Activated CD8-positive, alpha-beta memory T cell treated with anti-CD3 and anti-CD28 coated beads, Interleukin-2, amount 10 ng/mL, durations not matched to agents 7 days and 5 days (primary cell): ENCODE measurements at places on chromosomes 6 and 20. TPM values are rescaled to one million over a fixed set of nuclear protein-coding genes. Genes with fewer than 3 reads are reported as not detected.

The EPPIN gene
- total RNA-seq, result not detected

The MLIP gene
- not detected for total RNA-seq

The ZNF391 gene
- 1.3 TPM for total RNA-seq

The SCGN gene
- total RNA-seq, result not detected

The OR2H2 gene
- not detected for total RNA-seq

The RIPPLY2 gene
- not detected for total RNA-seq

The KCNK15 gene
- not detected for total RNA-seq

The EIF2S2 gene
- total RNA-seq, result 106 TPM

The PAX1 gene
- total RNA-seq, result not detected

The RAD21L1 gene
- total RNA-seq, result not detected

The GABBR1 gene
- 8.1 TPM for total RNA-seq

The PSORS1C1 gene
- total RNA-seq, result not detected

The ZBP1 gene
- 22.9 TPM for total RNA-seq

The TPX2 gene
- total RNA-seq, result 148 TPM

The MOG gene
- not detected for total RNA-seq

The CGA gene
- total RNA-seq, result not detected

The SLC26A8 gene
- not detected for total RNA-seq

The TNXB gene
- 5.5 TPM for total RNA-seq

The RFX6 gene
- not detected for total RNA-seq
